ENCODE measurements at places on chromosomes 1 and 21. TPM values are rescaled to one million over a fixed set of nuclear protein-coding genes. Genes with fewer than 3 reads are reported as not detected.

The VCAM1 gene
- total RNA-seq: not detected

The AMY2A gene
- not detected for total RNA-seq

The PRDM16 gene
- total RNA-seq: 0.28 TPM

The TMEM269 gene
- 0.06 TPM for total RNA-seq

The ADAM30 gene
- not detected for total RNA-seq

The OR6K2 gene
- total RNA-seq: not detected

The SLC30A1 gene
- 19.7 TPM for total RNA-seq

The FCRL5 gene
- total RNA-seq: not detected

The SPTA1 gene
- total RNA-seq: not detected

The IL12RB2 gene
- 0.14 TPM for total RNA-seq

The ZNF683 gene
- total RNA-seq: not detected

The CD84 gene
- not detected for total RNA-seq

The C1orf115 gene
- total RNA-seq: 4.5 TPM

The CASZ1 gene
- total RNA-seq: 2.3 TPM

The SLFNL1 gene
- total RNA-seq: 0.02 TPM

The ISG15 gene
- total RNA-seq: 12.9 TPM

The FHAD1 gene
- total RNA-seq: 0.54 TPM

The KRTAP19-3 gene
- total RNA-seq: not detected

The KIF17 gene
- total RNA-seq: 1.8 TPM

The CCDC27 gene
- not detected for total RNA-seq

The NUDT4B gene
- 0.58 TPM for total RNA-seq

The BMP8A gene
- total RNA-seq: 0.09 TPM

The ZNF695 gene
- total RNA-seq: 2.7 TPM

The RORC gene
- total RNA-seq: 0.04 TPM
